ENCODE measurements at places on chromosomes 3 and 15. TPM values are rescaled to one million over a fixed set of nuclear protein-coding genes. Genes with fewer than 3 reads are reported as not detected.

CATSPER2 gene
- total RNA-seq = 1.2 TPM

SEMA3G gene
- total RNA-seq = 9.2 TPM

CCR8 gene
- total RNA-seq = not detected

RBP2 gene
- total RNA-seq = not detected

CCDC191 gene
- 0.77 TPM for total RNA-seq

RARB gene
- total RNA-seq = 15.6 TPM

PLSCR5 gene
- total RNA-seq = not detected

CCR2 gene
- total RNA-seq = 0.63 TPM

NLGN1 gene
- total RNA-seq = 13.7 TPM

CLEC3B gene
- 80.8 TPM for total RNA-seq

CHRNA7 gene
- 0.60 TPM for total RNA-seq

SEC22A gene
- total RNA-seq = 9.5 TPM

GOLGA6L1 gene
- total RNA-seq = not detected

MUC13 gene
- 0.08 TPM for total RNA-seq

ZNF860 gene
- total RNA-seq = 0.08 TPM

FBN1 gene
- 45.5 TPM for total RNA-seq

OSTN gene
- total RNA-seq = 0.36 TPM
